ENCODE measurements at places on chromosomes 4 and X. TPM values are rescaled to one million over a fixed set of nuclear protein-coding genes. Genes with fewer than 3 reads are reported as not detected.

FGF13 gene
- 5.1 TPM for total RNA-seq

- no peak for DNase-seq
Measured at GRCh38 chr4:11436084-11436483, 7.4 kb upstream of the HS3ST1 start.

DNA sequence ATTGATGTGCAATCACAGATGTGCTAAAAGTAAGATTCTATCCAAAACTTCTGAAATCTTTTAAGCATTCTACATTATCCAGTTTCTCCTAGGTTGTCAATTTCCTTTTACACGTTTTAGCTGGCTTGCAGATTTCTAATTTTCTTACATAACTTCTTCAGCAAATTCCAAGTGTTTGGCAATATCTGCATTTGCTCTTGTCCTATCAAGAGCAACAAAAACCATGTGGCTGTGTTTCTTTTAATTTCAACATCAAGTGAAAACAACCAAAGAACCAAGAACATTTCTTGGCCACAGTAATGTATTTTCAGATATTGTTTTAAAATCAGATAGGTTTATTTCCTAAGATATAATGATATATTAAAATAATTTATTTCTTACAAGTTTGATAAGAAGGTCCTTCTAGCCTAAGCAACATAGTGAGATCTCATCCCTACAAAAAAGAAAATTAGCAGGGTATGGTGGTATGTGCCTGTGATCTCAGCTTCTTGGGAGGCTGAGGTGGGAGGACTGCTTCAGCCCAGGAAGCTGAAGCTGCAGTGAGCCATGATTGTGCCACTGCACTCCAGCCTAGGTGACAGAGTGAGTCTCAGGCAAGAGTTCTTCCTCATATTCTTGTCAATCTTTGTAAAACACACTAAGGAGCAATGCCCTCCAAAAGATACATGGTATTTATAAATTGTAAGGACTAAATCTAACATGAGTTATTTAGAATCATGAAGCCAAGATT, 131.4 kb upstream of the NAP1L5 start:
- no peak for DNase-seq

GRCh38 chrX:135170877-135171519, at the start of gene CT55:
CT55 (minus strand) TSS chrX:135171398; CDS start chrX:135171171, 227 bp downstream.
- DNase-seq, result no peak

GRCh38 chrX:386239-386767, 404 bp downstream of the PPP2R3B start:
- no peak for DNase-seq
